ENCODE measurements at places on chromosomes 2 and 18. TPM values are rescaled to one million over a fixed set of nuclear protein-coding genes. Genes with fewer than 3 reads are reported as not detected.

GRCh38 chr2:195214072-195214471 lies 443.0 kb upstream of the SLC39A10 start:
- no peak for DNase-seq

- DNase-seq: no peak
Observed at GRCh38 chr18:52160636-52161035, 179.4 kb upstream of the DCC start.

APOB gene
- 0.61 TPM for total RNA-seq

CFAP221 gene
- total RNA-seq: 0.71 TPM

DNA sequence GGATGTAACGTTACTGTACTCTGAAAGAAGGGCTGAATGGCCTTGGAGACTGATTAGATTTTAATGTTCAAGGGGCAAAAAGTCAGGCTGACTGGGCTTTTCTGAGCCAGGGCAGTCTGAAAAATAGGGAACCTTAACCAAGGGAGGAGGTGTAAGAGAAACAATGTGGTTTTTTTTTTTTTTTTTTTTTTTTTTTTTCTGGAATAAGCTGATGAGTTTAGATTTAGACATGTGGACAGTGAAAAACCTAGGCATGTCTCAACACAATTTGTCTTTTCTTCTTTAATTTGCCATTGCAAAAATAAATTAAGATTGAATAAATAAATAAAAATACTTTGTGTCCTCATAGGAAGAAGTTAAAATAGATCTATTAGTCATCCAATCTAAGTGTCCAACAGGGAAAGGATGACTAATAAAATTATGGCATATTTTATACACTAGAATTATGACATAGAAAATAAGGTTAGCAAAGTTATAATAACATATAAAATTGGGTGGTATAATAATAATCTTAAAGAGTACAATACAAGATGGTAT lies 237.6 kb upstream of the TRIB2 start:
- DNase-seq: no peak

DIS3L2 gene
- total RNA-seq: 21.6 TPM

- no peak for DNase-seq
Observed at GRCh38 chr18:11741505-11742145, 52.6 kb downstream of the GNAL start.

DNA sequence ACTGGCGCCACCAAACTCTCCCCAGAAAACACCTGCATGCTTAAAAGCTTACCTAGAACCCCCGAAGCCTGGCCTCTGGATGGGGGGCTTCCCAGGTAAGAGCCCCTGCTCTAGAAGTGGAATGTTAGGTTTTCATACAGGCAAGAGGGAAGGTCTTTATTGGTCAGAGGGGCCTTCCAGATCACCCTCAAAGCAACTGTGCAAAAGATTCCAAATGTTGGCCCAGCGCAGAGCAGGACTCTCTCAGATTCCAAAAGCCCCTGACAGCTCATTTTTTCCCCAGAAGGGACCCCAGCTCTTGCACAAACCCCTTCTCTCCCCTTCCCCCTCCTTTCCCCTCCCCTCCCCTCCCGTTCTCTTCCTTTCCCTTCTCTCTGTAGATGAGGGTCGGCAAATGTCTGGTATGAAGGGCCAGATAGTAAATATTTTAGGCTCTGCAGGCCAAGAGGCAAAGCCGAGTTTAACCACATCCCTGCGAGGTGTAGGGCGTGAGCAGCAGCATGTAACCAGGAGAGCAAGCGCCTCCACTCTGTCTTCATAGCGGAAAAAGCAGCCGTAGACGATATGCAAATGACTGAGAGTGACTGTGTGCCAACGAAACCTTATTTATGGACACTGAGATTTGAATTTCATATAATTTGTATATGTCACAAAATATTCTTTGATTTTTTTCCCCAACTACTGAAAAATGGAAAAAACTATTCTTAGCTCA lies 116.9 kb downstream of the SMAD7 start:
- no peak for DNase-seq

DNA sequence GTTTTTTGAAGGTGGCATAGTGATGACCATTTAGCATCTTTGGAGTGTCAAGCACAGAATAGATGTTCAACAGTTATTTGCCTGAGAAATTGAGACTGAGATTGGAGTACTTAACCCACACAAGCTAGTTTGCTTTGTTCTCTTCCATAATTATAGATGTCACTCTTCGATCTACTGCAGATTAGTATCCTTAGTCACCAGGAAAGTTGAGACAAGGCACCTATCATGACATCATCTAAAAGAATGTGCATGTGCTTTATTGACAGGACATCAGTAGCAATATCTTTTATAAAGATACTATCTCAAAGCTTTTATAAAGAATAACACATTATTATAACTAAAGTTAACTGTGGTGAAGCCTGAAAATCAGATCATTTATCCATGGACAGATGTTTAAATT lies 6.4 kb downstream of the VRK2 start:
- DNase-seq: no peak

GRCh38 chr2:111990856-111991255 lies 64.2 kb upstream of the TMEM87B start:
- peak; percentile 24 for DNase-seq

TAF1B gene
- 25.8 TPM for total RNA-seq

DNAH7 gene
- total RNA-seq: 0.07 TPM

CROCC2 gene
- not detected for total RNA-seq

DNA sequence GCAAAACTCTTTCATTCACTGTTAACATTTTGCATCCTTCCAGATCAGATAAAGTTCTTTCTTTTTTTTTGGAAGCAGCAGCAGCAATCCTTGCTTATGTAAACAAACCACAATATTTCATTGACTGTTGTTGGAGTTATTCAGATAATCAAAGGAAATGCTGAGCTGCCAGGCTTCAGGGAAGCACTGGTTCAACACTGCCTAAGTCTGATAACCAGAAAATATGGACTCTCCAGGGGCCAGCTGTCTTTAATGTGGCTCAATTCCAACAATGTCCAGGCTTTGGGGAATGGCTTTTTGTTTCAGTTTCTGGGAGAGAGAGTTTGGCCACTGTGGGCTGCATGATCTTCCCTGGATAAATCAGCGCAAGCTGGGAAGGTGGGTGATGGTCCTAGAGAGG lies 354.3 kb downstream of the AKAIN1 start:
- DNase-seq: no peak

DNA sequence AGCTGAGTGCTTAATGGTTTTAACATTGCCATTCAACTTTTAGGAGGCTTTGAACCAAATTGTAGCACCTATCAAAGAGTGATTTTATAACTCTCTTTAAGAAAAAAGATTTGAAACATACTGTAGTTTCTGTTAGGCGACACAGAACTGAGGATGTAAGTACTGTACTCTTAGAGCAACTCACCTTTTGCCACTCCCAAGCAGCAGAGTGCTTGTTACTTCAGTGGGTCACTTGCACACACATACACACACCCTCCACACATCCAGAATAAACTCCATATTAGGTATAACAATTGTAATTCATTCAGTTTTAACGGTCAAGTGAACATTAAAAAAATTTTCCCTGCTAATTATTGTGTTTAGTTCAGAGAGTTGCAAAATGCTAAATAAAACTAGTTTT lies 118.3 kb downstream of the CAMKMT start:
- DNase-seq: no peak

GRCh38 chr2:32683520-32684086 lies 55.8 kb downstream of the TTC27 start:
- no peak for DNase-seq

GRCh38 chr18:45165871-45166270 lies 449.4 kb upstream of the SLC14A2 start:
- no peak for DNase-seq

- DNase-seq: no peak
Observed at GRCh38 chr2:129798626-129799025, 180.8 kb upstream of the RAB6C start.

- DNase-seq: no peak
Observed at GRCh38 chr18:49843778-49844625, 30.7 kb upstream of the ACAA2 start.

DNA sequence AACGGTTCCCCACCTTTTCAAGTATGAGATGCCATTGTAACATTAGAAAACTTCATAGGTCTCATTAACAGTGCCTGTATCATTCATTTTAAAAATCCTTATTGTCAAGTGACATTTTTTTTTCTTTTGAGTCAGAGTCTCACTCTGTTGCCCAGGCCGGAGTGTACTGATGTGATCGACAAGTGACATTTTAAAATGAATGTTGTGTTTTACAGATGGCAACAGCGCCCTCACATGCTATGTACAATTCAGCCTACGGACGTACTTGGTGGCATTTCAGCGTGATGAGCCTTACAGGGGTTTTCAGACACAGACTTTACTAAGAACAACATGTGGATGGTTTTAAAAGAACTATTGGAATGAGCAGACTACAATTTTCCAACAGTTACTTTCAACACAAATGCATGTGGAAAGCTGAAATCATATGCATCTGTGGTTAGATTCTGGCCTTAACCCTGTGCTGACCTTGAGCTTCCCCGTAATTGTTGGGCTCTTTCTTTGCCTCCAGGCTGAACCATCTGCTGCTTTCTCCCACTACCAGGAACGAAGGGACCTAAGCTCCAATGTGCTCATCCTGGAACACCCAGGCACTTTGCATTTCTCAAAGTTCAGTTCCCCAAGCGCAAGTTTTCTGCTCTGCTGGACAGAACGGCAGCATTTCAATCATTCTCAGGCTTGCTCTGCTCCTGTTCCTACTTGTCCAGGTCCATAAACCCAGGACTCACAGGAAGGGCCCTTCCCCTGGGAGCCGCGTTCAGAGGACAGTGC lies 119.9 kb upstream of the NDUFV2 start:
- no peak for DNase-seq

DNA sequence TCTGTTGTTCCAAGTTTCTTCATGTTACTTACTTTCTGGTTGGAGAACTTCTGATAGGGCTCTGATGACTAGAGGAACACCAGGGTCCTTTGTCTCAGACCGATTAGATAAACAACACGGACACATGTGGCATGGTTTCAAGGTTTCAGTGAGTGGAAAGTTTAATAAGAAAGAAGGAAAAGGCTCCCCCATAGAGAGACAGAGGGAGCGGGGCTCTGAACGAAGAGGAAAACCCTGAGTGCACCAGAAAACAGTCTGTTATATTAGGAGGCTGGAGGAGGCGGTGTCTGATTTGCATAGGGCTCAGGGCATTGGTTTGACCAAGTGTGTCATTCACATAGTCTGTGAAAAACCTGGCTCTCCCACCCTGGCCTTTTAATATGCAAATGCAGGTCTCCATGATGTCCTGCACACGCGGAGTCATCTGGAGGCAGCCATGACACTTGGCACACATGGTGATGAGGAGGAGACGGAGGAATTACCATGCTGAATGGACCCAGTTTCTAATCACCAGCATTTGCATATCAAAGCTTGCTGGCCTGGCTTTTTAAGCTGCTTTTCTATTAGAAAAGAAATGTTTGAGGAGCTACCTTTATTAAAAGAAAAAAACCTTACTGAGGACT lies 94.2 kb downstream of the PTPN4 start:
- no peak for DNase-seq

DNA sequence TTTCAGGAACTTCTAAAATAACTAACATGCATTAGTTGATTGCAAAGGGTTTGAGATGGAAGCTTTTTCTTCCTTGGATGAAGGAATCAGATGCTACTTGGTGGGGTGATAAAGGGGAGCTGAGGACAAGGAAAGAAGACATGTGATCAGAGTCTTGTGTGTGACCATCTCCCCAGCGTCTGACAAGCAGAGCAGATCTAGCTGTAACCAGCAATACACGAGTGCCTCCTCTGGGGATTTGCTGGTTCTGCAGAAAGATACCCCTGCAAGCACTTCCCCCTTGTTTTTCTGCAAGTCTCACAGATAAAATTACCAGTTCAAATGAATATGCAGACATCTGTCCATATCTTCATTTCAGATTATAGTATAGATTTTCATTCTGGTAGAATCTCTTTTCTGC lies 2.7 kb downstream of the CDH7 start:
- DNase-seq: no peak

GRCh38 chr2:69300650-69301049 lies 86.4 kb downstream of the GFPT1 start:
- no peak for DNase-seq

DNA sequence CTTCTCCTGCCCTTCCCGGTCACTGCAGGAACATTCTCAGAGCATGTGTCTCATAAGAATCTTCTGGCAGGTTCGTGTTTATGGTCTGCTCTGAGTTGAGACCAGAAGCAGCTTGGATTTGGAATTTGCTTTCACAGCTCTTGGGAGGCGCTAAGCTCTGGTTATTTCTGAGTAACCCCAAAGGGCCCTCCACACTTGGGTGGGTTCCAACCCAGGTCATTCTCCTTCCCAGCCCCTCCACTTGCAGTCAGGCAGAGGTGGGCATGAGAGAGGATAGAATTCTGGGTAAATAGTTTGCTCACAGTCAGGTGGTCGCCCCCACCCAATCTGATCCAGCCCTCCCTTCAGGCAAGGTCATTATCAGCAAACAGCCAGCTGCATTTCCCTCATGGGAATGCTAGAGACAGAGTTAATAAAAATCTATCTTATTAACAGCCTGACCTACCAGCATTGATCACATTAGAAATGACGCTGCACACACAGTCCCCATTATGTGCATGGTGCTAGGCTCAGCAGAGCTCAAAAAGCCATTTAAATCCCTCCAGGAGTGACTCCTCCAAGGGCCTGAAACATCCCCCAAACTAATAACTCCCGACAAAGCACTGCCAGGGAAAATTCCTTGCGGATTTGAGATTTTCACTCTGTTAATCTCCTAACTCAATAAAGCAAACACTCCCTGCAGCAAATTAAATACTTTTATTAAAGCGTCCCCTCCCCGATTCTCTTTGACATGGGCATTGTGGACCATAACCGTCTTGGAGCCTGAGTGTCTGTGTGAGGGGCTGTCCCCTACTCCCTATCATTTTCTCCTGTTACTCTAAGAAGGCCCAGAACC lies 61.9 kb downstream of the SLC4A5 start:
- no peak for DNase-seq

- DNase-seq: no peak
Observed at GRCh38 chr2:217307023-217307422, 447.2 kb upstream of the TNP1 start.

DNA sequence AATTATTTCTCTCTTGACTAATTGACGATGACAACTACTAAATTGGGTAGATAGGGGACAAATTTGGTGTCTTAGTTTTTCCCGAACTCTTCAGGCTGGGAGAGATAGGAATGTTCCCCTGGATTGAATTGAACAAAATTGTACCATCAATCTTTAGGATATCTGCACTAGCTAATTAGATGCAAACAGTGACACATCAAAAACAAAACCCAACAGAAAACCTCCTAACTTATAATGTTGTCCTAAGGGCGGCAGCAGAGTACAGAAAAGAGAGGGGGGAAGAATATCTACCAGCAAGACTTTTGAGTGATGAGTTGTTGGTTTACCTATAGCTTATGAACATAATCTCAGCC lies 342.9 kb downstream of the INSIG2 start:
- no peak for DNase-seq

DNA sequence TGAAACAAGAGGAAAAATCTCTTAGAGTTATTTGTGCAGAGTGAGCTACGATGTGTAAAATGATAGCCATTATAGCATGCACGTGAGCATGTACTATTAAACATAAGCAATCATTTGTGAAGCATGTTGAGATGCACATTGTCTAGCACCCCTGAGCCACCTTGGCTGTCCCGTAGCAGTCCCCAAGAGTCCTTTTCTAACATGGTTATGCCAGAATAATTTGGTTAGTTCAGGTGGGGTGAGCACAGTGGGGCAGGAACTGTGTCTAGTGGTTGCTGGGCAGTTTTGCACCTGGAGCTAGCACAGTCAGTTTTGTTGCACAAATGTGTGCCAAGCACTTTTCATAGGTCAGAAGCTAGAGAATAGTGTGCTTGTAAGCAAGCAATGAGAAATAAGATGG lies 809.8 kb downstream of the RNF144A start:
- DNase-seq: no peak
